ENCODE measurements at places on chromosomes 5 and 9.

- no peak for DNase-seq
These were observed 30.4 kb downstream of the STC2 start for GRCh38 chr5:173297813-173298212.

- DNase-seq, result no peak
These were observed 9.6 kb upstream of the ATP6V0E1 start for GRCh38 chr5:172973931-172974330.

- DNase-seq, result no peak
These were observed 124.1 kb upstream of the RETREG1 start for GRCh38 chr5:16740811-16741392.

DNA sequence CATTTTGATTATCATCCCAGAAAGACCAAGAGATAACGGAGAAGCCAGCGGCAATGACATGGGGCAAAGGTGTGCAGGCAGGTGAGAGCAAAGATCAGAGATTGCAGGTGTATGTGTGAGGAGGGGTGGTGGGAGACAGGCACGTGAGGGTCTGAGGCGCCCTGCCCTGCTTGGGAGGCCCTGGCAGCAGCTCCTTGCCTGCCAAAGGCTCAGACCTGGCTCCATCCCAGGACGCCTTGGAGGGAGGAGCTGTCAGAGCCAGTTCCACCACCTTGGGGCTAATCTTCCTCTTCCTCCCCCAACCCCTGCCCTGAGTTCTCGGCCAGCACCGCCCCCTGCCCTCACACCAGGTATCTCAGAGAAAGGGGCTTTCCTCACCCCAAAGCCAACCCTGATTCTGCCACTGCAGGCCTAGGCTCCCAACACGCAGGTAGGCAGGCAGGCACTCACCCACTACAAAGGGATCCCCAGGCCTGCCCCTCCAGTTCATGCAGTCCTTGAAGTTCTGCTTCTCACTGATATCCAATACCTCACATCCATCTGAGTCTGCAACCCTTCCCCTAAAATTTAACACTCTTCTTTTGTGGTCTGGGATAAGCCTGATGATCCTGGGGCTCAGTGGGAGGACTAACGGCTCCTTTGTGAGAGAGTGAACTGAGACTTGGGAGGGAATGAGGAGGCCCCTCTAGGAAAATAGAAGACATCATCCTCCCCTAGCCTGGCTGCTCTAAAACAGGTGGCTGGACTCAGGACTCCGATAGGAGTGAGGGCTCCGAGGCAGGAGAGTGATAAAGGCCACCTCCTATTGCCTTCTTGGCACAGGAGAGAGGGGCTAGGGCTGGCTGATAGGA is 1.8 kb downstream of the AQP3 start:
- DNase-seq, result no peak

DNA sequence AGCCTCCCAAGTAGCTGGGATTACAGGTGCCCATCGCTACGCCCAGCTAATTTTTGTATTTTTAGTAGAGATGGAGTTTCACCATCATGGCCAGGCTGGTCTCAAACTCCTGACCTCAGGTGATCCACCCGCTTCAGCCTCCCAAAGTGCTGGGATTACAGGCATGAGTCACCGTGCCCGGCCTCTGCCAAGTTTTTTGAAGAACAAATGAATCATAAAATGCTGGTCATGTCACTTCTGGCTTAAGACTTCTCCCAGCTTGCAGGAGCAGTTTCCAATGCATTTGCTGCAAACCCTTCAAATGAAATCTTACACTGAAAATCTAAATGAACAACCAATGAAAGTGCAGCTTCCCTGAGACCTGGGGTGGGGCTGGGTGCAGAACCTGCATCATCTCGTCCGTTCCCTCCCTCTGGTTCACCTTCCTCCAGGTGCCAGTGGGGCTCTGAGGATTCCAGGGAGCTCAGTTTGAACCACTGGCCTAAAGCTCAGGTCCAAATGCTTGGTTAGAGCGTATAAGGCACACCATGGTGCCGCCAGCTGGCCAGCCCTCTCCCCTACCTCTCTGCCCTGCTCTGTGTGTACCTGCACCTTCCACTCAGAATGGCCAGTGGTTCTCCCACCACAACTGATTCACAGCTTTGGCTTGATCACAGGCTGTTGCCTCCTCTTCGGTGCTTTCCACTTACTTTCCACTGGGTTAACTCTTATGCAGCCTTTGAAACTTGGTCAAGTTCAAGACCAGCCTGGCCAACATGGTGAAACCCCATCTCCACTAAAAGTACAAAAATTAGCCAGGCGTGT is 39.8 kb upstream of the FUBP3 start:
- DNase-seq, result peak; percentile 43

- DNase-seq, result no peak
These were observed 133.5 kb downstream of the RASGRF2 start for GRCh38 chr5:81093536-81094196.

DNA sequence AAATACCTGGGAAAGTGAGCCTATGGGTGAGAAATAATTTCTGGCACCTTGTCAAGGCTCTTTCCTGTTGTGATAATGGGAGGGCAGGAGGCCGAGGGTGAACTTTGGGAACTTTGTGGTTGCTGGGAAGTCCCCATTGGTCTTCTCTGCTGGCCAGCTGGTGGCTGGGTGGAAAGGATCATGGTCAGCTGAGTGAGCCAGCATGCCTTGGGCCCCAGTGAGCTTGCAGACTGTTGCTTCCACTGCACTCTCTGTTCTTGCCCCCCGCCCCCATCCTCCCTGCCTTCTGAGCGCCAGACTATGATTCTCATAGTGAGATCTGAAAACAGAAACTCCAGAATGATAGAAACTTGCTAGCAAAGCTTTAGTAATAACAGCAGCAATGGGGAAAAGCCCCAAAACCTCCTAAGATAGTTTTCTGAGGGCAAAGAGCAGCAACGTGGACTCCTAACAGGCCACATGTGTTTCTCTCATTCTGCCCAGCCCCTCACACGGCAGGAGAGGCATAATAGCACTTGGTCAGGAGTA is 139.2 kb upstream of the SMARCA2 start:
- DNase-seq, result no peak

DNA sequence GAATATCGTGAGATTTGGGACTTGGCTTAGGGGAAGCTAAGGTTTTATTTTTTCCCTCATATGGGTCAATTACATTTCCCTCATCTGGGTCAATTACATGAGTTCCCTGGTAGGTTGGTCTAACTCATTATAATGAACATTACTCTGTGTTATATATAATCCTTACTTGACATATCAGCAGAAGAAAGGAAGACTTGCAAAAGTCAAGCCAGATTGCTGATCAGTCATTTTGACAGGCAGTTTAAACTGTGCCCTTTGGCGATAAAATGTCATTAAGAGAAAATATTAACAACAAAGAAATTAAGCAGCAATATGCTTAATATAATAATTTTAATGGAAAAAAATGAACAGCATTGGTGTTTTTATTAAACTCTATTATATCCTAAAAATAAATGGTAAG is 23.1 kb upstream of the TRPM3 start:
- no peak for DNase-seq

GRCh38 chr5:172897481-172898217 is 61.6 kb upstream of the RPL26L1 start:
- DNase-seq, result peak; percentile 90

- DNase-seq, result no peak
These were observed 14.7 kb upstream of the CETN3 start for GRCh38 chr5:90424245-90424644.
